ENCODE measurements at places on chromosomes 6 and 20.
A peak's percentile ranks its signal among the peaks of the same experiment; 100 is the strongest.

GRCh38 chr6:151808371-151809241, 1.1 kb downstream of the ESR1 start:
- DNase-seq, result no peak

GRCh38 chr6:123913863-123914262, 110.2 kb downstream of the NKAIN2 start:
- no peak for DNase-seq

- DNase-seq, result no peak
These were observed 365.9 kb upstream of the CHD6 start for GRCh38 chr20:41984031-41984430.

DNA sequence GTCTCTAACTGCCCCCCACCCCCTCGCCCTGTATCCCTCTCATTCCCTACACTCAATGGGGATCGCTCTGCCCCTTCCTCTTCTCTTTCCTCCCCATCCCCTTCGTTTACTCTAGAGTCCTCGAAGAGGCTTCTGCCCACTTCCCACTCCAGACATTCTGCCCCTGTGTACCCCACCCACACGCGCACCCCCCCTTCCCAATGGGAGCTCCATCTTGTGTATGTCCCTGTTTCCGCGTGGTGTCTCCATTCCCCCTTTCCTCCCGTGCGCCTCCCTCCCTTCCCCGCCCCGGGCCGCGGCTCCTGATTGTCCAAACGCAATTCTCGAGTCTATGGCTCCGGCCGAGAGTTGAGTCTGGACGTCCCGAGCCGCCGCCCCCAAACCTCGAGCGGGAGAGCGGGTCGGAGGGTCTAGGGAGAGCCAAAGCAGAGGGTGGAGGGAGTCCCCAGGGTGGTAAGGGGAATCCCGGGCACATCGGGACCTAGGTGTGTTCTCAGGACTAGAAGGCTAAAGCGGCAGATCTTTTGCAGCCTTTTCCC, 679 bp upstream of the RING1 start:
- peak; percentile 28 for DNase-seq

GRCh38 chr6:101394936-101395335, 1.4 kb downstream of the GRIK2 start:
- DNase-seq, result no peak

GRCh38 chr6:53979468-53980067, 131.7 kb upstream of the MLIP start:
- peak; percentile 23 for DNase-seq

- DNase-seq, result peak; percentile 78
These were observed 39.6 kb upstream of the GFOD1 start for GRCh38 chr6:13526727-13527670.

DNA sequence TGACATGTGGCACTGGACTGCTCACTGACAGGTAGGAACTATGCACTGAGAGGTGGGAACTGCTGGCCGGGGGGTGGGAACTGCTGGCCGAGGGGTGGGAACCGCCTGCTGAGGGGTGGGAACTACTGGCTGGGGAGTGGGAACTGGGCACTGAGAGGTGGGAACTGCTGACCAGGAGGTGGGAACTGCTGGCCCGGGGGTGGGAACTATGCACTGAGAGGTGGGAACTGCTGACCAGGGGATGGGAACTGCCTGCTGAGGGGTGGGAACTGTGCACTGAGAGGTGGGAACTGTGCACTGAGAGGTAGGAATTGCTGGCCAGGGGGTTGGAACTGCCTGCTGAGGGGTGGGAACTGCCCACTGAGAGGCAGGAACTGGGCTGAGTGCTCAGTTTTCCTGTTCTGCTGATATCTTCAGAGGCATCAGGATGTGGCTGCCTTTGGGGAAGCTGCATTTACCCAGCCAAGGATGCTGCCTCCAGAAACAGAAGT, 90.2 kb downstream of the THBS2 start:
- no peak for DNase-seq

DNA sequence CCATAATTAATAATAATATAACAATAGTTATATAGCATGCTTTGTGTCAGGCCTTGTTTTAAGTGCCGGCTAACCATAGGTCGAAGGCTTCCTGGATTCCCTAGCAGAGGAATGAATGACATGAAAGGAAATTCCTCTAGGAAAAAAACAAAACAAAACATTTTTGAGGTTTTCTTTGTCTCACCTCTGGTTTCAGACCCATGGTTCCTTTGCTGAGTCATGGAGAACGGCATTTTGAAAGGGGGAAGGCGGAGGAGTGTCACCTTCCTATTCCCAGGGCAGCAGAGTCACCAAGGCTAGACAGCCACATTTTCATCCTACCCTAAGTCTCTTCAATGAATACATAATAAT, 25.3 kb upstream of the CCND3 start:
- DNase-seq, result no peak

DNA sequence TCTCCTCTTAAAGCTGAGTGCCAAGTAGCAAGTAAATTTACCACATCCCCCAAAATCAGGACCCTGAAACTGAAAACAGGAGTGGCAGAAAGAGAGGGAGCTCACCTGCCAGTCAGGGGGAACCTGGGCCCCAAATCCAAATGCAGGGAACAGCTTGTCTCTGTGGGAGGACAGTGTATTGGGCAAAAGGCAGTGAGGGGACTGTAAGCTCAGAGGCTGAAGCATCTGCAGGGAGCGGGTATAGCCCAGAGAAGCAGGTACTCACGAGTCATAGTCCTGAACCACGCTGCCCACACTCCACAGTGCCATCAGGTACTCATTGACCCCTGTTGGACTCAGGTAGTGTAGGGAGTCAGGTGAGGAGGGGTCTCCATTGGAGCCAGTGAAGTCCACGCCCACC, 15.0 kb downstream of the SPAG4 start:
- DNase-seq, result no peak

GRCh38 chr6:24600903-24601302, 45.1 kb downstream of the KIAA0319 start:
- DNase-seq, result no peak

GRCh38 chr6:84263557-84263956, 36.1 kb upstream of the CEP162 start:
- no peak for DNase-seq

- no peak for DNase-seq
These were observed 105.2 kb downstream of the MAP7 start for GRCh38 chr6:136445063-136445462.

GRCh38 chr6:161439093-161439492, 165.2 kb upstream of the AGPAT4 start:
- DNase-seq, result peak; percentile 94

DNA sequence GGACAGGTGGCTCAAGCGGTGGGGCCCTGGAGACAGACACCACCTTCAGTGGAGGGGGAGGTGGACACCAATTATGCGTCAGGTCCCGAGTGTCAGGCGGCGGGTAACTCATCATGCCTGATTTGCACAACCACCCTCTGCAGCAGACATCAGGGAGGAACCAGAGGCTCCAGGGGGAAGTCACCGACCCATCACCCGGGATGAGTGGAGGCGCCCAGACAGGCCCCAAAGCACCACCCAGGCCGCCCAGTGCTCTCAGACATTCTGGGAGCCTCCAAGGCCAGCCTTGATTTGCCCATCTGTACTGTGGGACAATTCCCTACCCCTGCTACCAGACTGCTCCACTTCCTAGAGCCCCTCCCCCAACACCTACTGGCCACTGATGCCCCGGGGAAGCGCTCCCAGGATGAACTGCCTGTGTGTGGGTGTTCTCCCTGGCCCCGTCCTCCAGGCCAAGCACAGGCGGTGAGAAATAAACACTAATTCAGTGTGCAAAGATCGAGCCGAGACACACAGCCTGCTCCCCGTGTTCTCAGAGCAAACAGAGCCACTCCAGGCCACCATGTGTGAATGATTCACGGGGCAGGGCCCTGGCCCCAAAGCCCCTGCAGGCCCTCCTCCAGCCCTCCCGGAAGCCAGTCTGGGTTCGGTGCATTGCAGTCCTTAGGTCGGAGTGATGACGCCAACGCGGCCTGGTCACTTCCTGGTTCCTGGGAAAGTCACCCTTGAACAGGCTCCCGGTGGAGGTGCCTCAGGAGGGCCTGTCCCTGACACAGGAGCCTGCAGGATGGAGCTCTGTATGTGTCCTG, 107.2 kb downstream of the ASXL1 start:
- DNase-seq, result no peak

DNA sequence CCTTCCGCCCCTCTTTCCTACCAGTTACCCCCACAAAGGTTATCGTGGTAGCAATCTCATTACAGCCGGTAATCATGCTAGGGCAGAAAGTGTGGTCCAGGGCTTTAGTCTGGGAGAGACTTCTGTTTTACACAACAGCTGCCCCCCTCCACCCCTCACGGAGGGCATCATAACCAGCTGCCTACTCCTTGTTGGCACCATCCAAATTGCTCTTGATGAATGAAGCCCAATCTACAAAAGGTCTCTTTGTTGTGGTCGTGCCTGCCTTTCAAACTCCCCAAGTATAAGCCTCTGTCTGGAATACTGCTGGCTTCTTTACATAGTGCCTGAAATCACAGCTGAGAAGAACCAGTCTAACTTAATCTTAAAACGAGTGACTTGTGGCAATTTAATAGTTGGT, 157.9 kb downstream of the INSM1 start:
- no peak for DNase-seq

DNA sequence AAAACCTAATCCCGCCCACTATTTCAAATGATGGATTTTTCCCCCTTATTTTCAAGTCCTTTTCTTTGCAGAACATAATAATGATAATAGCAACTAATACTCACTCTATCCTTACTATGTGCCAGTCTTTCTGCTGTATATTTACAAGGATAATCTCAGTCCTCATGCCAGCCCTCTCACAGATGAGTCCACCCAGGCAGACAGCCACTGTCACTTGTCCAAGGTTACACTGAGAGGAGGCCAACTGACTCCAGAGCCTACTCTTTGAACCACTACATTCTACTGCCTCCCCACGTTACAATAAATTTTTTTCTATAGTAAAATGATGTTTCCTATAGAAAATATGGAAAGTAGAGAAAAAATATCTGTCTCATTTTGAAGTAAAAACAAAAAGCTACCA, 30.9 kb downstream of the ELOVL5 start:
- DNase-seq, result no peak

DNA sequence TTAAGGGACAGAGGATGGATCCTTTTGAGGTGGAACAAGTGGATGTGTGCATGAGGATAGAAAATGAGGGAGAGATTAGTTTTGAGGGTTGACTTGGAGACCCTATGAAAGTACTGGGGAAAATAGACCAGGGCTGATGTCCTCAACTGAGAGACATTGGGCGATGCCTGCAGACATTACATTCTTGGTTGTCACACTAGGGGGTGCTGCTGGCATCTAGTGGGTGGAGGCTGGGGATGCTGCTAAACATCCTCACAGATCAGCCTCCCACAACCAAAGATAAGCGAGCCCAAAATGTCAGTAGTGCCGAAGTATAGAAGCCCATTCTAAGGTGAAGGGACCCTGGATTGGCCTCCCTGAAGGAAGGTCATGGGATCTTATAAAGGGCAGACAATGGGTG, 63.3 kb downstream of the MOCS1 start:
- no peak for DNase-seq

DNA sequence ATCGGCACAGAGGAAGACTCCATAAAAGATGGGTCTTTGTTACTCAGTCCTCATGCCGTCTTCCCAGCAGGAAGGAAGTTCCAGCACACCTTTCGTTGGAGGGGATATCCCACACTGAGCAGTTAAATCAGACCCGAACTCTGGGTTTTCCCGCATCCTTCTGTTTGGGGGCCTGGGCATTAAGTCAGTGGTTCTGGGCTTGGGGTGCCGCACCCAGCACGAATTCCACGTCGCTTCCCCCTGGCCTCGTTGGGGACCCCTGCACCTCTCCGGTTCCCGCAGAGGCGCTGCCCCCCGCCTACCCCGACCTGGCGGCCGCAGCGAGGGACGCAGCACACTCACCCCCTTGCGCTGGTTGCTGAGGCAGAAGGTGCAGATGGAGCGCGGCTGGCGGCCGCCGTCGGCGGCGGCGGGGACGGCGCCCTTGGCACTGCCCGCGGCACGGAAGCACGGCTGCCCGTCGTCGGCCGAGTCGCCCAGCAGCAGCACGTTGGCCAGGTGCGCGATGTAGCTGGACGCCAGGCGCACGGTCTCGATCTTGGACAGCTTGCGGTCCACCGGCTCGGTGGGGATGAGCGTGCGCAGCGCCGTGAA, 641 bp downstream of the TCF15 start:
- no peak for DNase-seq

GRCh38 chr6:156098839-156099238, 643.2 kb upstream of the NOX3 start:
- no peak for DNase-seq

DNA sequence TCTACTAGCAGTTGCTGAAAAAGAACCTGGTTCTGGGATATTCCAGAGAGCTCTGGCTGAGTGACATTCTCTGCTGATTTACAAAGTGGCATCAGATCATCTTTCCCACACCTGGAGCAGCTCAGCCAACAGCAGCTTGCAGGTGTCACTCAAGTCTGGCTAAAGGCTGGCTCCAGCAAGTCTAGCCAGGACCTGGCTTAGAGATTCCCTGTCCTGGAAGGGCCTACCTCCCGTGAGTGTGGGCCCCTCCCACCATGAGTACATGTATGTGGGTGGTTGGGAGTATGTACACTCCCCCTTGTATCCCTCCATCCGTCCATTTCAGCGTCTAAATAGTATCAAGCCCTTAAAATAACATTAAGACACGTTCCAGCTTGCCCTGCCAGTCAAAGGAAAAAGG, 539.3 kb upstream of the ID4 start:
- DNase-seq, result peak; percentile 97

DNA sequence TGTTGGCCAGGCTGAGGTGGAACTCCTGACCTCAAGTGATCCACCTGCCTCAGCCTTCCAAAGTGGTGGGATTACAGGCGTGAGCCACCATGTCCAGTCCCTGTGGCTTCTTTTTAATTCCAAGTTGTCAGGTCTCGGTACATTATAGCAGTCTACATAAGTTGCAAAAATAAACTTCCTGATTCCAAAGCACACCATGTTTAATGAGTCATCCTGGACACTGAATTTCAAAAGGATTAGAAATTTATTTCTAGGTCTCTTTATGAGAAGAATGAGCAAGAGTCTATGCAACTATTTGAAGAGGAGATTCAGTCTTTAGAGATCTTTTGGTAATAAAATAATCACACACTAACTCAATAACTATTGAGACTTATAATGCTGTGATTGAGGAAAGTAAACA, 63.9 kb upstream of the MCHR2 start:
- no peak for DNase-seq

DNA sequence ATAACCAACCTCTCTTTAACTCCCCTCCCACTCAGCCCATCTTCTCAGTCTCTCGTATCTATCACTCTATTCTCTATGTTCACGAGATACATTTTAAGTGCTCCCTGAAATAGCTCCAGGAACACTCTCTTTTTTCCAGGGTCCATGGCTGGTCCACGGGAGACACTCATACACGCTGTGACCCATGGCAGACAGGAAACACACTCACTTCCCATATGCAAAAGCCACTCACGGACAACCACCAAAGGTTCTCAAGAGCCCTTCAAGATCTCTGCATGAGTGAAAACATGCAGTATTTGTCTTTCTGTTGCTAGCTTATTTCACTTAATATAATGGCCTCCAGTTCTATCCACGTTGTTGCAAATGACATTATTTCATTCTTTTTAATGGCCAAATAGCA, 71.4 kb upstream of the PCSK2 start:
- DNase-seq, result no peak

- DNase-seq, result no peak
These were observed 274.3 kb downstream of the TFAP2C start for GRCh38 chr20:56903421-56903820.

- DNase-seq, result no peak
These were observed 48.4 kb downstream of the MTFR2 start for GRCh38 chr6:136201732-136202131.

GRCh38 chr6:139530561-139530960, 156.1 kb upstream of the CITED2 start:
- no peak for DNase-seq

GRCh38 chr6:169714178-169714577, 10.1 kb downstream of the PHF10 start:
- no peak for DNase-seq
